GM10248 (cell line): ENCODE measurements at places on chromosomes 4 and X.

DNA sequence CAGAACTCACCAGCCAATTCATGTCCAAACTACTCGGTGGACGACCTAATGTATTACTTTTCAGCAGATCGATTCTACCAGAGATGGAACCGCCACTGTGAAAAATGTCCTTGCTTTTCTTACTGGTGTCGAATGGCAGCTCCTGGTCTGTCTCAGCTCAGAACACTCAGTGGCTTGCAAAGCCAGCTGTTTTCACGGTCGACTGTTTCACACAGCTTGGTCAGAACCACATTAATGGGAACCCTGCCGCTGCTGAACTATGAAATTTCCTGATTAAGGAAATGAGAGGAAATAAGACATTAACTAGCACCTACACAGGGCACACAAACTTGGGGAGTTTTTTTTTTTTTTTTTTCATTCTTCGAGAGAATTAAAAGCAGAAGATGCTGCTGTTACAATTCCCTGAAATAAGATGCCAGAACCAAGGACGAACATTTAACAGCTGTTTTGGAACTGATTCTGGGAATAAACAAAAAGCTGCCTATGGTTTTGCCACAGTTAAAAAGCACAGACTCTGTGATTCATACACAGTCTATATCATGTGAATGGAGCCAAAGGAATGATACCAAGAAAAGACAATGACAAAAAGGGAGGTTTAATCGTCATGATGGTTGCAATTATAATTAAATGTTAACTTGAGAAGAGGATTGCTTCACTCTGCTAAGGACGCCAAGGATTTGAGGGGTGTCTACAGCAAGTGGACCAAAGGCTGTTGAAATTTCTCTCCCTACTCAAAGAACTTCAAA lies 31.3 kb downstream of the SUPT20HL2 start:
- DNase-seq = no peak

DNA sequence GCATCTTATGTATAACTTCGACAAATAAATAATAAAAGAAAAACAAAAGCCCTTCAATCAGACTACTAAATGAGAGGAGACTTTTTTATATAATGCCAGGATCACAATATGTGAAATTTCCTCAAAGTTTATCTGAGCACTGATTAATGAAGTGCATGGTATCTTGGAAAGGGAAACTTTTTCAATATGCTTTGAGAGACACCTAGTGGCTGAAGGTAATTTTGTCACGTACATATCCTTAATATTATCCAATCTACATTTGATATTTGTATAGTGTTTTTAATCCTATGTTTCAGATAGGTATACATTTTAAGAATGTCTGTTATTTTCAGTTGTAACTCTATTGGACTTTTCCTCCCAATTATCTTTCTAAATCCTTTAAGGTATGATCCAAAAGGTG lies 146.8 kb downstream of the KLHL4 start:
- DNase-seq = no peak

GRCh38 chr4:181213551-181213950 lies 1029.7 kb upstream of the TENM3 start:
- no peak for DNase-seq

GRCh38 chrX:135382260-135382659 lies 39.5 kb upstream of the SMIM10L2A start:
- DNase-seq = no peak

GRCh38 chrX:386239-386767 lies 404 bp downstream of the PPP2R3B start:
- no peak for DNase-seq

- DNase-seq = no peak
Observed at GRCh38 chr4:176575141-176575730, 217.5 kb downstream of the VEGFC start.

DNA sequence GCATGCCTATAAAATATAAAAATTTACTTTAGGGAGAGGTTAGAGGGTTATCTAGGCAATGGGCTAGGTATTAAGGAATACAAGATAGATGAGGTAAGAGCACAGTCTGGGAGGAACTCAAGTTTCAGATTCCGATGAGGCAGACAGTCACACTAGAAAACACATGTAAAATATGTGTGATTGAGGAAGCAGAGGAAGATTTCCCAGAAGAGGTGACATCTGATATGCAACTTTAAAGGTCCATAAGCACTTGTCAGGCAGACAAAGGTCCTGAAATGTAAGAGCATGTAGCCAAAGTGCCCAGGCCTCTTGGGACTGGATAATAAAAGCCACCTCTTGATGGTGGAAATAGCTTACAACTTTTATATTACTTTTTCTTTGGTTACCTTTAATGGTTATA lies 81.1 kb upstream of the AADAT start:
- DNase-seq = no peak

DNA sequence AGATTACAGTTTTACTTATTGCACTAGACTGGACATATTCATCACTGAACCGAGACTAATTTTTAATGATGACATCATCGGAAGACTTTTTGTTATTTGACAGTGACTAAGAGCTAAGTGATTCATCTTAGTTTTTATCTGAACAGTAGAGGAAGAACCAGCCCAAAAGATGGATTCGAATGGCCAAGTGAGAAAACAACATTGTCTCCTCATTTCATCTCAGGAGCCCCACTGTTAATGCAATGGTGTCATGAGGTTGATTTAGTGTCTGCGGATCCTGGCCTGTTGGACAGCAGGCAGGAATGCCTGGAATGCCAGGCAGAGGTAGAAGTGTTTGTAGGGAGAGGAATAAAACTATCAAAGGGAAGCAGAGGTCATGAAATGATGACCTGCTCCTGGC lies 37.8 kb upstream of the HPF1 start:
- DNase-seq = no peak

- DNase-seq = no peak
Observed at GRCh38 chr4:149796381-149796780, 19.3 kb downstream of the IQCM start.

GRCh38 chr4:23934915-23935314 lies 45.1 kb upstream of the PPARGC1A start:
- no peak for DNase-seq

DNA sequence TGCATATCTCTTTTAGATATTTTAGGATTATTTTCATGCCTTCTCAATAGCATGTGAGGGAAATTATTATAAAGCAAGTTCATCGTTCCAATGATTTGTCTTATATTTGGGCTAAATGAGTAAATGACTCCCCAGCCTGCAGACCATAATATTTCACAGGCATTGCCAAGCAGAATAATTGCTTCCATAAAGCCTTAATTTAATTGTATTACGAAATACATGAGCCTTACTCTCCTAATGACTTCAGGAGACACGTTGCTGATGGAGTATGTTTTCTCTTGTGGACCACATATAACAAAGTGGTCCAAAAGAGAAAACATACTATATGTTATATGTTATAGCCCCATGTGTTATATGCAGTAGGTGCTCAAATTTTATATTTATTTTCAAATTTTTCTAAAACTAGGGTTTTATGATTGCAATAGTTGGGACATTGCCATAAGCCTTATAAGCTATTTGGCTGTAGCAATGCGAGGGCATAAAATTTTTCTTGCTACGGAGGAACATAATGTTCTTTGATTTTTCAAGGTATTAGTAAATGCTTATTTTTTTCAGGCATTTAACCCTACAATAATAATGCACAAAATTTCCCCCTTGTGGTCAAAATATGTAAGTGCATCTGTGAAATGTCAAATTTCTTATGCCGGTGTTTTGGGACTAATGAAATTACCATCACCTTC lies 26.2 kb upstream of the TMPRSS11D start:
- no peak for DNase-seq

GRCh38 chr4:92104506-92104905 lies 199.3 kb upstream of the GRID2 start:
- DNase-seq = no peak

GRCh38 chr4:108396900-108397497 lies 223.4 kb upstream of the RPL34 start:
- DNase-seq = no peak

DNA sequence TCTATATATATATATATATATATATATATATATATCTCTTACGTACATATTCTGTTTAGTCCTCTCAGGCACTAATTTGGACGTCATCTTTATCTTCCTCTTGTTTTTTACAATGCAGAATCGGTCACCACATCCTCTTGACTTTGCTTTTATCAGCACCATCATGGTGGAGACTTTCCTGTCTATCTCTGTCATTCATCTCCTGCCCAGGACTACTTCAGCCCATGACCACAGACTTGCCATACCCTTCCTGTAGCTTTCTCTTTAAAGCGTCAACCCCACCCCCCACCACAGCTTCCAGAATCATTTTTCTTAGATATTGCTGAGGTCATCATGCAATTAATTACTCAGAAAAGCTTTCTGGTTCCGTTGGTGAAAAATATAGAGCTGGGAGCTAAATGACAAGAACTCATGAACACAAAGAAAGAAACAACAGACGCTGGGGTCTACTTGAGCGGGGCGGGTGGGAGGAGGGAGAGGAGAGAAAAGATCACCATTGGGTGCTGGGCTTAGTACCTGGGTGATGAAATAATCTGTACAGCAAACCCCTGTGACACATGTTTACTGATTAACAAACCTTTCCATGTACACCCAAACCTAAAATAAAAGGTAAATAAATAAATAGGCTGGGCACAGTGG lies 30.5 kb upstream of the PRKX start:
- no peak for DNase-seq

- no peak for DNase-seq
Observed at GRCh38 chrX:5644776-5645175, 583.9 kb downstream of the NLGN4X start.

- no peak for DNase-seq
Observed at GRCh38 chr4:87657525-87657924, 7.4 kb downstream of the DMP1 start.

DNA sequence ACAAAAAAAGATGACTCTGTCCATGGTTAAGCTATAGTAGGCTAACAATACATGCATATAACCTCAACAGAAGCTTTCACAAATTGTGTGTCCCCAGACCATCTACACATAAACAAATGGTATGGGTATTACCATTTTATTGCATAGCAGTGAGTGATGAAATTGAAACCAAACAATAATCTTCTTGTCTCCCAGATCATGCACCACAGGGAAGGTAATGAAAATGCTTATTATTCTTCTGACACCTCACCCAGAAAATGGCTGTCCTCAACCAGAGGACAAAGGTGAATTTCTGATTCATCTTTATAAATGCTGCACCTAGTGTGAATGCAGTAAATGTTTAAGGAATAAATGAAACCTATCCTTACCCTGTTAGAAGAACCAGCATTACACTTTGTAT lies 8.0 kb downstream of the PRSS12 start:
- DNase-seq = no peak

DNA sequence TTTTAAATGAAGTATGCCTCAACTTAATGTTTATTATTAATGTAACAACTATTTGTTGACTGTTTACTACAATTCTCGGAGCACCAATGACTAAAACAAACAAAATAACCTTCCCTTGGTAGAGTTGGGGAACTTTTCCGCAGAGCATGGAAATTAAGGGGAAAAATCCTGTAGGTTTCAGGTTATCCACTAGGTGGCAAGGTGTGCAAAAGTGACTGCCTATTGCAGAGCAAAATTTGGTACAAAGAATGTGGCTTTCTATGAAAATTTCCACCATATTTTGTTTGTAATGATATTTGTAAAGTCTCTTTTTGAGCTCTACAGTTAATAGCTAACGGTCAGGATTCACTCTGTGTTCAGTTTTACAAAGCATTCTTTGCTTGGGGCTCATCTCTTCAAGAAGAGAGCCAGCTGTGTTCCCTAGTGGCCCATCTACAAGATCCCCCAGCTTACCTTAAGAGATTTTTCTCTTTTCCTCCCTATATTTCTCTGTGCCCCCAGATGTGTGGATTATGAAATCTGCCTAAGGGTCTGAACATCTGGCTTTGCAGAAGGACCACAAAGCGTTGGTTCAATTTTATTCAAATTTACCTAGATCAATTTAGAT lies 61.1 kb downstream of the FBXO8 start:
- DNase-seq = peak; percentile 26

DNA sequence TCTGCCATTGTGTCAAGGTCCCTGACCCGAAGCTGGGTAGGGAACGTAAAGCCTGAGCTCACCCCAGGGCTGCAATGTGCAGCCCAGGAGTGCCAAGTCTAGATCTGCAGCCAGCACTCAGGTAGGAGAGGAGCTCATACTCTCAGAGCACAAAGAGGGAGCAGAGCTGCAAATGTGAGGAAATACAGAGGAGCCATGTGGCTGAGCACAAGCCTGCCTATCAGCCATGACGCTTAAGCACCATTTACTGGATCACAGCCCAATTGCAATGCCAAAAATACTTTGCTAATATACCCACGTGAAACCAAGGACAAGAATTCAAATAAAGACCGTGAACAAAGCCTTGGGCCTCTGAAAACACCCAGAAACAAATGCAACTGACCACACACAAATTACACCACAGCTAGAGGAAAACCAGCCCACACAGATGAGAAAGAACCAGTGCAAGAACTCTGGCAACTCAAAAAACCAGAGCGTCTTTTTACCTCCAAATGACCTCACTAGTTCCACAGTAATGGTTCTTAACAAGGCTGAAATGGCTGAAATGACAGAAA lies 69.0 kb upstream of the HPF1 start:
- no peak for DNase-seq

DNA sequence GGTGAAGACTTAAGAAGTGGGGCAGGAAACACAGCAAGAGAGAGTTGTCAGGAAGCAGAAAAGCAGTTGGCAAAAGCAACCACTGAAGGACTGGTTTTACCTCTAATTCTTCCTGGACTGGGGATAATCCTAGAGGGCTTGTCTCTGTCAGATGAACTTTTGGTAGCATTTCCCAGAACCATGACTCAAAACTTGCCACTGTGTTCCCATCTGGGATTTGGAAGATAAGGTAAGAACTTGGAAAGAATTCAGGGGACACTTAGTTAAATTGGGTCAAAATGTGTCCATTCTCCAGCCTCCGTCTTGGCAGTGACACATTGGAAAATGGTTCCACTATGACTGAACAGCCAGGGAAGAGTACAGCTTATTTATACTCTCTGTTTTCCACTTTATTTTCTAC lies 55.7 kb downstream of the CD38 start:
- no peak for DNase-seq

GRCh38 chr4:72846280-72847111 lies 223.0 kb downstream of the COX18 start:
- no peak for DNase-seq

DNA sequence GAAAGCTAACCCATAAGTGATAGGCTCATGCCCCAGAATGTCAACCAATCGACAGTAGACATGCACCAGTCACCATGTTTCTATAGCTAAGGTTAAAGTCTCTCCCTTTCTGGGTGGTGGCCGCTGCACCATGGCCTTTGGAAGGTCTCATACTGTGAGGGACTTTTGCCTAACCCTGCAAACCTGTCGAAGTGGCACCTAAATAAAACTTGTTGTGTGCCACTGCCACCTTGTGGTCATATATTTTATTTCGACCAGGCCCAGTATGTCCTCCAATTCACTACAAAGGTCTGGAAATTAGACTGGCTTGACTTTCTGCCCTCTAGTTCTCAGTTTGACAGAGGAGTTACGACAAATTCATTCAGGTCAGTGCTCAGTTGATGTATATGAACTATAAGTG lies 163.1 kb downstream of the SMARCA1 start:
- peak; percentile 18 for DNase-seq
